Activated B cell treated with CpG ODN at 0.5 μM for 24 hours (primary cell): ENCODE measurements at places on chromosomes 16 and 17.

DNA sequence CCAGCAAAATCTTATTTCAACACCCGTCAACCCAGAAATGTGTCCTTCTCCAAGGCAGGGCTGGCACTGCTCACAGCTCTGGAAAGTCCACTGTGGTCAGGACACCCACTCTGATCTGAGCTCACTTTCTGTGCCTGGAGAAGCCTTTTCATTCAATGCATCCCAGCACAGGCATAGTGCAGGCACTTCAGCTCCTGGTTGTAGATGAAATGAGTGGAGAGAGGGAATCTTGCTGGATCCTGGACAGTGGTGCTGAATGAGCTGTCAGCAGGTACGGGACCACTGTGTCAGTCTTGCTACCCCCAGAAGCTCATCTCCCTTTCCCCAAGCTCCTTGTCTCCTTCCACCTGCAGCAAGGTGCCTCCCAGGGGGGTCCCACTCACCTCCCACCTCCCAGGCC, 86.1 kb upstream of the SALL1 start:
- no peak for DNase-seq

DNA sequence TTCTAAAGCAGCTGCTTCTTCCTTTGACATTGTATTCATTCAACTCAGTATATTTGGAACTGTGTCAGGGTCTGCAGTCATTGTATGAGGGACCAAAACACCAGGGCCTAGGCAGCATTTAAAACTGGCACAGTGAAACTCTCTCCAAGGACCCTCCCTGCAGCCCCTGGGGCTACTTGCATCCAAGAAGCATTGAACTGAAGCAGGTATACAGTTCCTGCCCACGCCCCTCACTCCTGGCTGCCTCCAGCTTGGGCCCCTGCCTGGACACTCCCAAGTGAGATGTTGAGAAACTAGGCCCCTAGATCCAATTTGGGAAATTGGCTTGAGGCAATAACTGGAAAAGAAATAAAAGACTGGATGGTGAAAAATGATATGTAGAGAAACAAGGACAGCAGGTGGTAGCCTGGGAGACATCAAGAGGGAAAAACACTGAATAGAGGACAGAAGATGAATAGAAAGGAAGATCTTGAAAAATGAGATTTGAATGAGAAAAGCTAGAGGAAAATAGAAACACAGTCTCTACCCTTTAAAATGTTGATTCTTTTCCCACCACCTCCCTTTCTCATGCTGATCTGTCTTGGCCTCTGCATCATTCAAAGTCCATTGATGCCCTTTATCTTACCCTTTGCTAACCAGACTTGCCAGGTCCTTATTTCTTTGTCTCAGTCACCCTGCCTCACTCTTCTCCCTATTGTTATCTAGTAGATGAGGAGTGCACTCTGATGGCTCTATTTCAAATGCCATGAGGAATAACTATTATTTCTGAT, 368.8 kb upstream of the CDH8 start:
- no peak for DNase-seq

- DNase-seq: no peak
Observed at GRCh38 chr16:49377196-49377755, 3.7 kb downstream of the C16orf78 start.

DNA sequence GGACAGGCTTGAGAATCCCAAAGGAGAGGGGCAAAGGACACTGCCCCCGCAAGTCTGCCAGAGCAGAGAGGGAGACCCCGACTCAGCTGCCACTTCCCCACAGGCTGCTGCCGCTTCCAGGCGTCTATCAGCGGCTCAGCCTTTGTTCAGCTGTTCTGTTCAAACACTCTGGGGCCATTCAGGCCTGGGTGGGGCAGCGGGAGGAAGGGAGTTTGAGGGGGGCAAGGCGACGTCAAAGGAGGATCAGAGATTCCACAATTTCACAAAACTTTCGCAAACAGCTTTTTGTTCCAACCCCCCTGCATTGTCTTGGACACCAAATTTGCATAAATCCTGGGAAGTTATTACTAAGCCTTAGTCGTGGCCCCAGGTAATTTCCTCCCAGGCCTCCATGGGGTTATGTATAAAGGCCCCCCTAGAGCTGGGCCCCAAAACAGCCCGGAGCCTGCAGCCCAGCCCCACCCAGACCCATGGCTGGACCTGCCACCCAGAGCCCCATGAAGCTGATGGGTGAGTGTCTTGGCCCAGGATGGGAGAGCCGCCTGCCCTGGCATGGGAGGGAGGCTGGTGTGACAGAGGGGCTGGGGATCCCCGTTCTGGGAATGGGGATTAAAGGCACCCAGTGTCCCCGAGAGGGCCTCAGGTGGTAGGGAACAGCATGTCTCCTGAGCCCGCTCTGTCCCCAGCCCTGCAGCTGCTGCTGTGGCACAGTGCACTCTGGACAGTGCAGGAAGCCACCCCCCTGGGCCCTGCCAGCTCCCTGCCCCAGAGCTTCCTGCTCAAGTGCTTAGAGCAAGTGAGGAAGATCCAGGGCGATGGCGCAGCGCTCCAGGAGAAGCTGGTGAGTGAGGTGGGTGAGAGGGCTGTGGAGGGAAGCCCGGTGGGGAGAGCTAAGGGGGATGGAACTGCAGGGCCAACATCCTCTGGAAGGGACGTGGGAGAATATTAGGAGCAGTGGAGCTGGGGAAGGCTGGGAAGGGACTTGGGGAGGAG, at the start of gene CSF3:
Gene CSF3 (plus strand): TSS at position 436 of the 993 bp plus-strand sequence. CDS start 35 bp downstream, at position 471.
- DNase-seq: no peak

DNA sequence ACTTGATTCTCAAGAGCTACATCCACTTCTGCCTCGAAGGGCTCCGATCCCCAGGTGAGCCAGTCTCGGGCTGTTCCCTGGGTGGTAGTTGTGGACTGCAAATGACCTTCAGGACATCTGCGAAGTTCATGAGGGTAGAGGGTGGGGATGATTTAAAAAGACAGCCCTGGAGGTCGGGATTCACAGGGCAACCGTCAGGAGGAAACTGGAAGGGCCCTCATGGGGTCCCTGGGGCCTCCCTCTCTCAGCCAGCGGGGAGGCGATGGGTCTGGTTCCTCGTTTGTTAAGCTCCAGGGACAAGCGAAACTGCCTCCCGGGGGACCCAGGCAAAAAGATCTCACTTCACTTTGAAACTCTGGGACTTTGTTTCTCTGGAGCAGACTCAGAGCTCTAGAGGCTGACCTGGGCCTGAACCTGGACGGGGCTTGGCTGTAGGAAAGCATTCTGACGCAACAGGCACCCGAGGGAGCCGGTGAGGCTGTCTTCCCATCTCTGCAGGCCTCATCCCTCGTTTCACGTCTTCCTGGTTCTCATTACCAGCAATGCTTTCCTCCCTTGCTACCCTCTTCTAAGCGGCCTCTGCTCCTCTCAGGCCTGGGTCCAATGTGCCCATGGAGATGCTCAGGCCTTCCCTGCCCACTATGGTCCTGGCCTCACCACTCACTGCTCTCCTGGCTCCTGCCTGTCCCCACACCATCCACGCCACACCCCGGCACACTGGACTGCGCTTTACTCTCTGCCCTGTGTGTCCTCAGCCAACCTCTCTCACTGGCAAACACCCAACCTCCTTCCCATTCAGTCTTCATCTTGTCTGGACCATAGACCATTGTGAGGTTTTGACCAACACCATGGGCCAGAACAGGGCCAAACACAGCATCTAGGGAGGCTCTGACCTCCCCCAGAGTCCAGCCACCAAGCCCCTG, 214.2 kb upstream of the TNRC6C start:
- no peak for DNase-seq

- DNase-seq: no peak
Observed at GRCh38 chr16:31135535-31136286, at the start of gene PRSS8. Gene PRSS8 (minus strand): TSS chr16:31135727. CDS start chr16:31135498, 229 bp downstream.

- no peak for DNase-seq
Observed at GRCh38 chr16:49544828-49545227, 171.2 kb downstream of the C16orf78 start.

DNA sequence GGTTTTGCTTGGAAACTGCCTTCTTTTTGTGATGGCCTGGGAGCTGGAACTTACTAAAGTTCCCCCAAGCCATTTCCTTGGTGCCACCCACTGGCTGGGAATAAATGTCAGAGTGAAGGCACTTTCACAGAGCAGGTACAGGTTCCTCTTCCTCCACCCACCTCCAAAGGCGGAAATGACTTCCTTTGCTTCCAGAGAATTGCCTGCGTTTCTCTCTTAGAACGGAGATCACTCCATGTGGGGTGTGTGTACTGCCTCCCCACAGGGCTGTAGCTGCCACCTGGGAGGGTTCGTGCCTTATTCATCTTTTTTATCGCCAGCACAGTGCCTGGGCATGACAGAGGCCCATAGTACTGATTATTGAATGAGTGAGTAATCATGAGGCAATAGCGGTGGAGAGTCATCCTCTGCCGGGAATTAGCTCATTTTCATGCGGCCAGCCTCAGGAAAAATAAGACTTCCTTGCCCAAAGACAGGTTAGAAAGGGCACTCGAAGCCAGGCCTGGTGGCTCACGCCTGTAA, 32.2 kb upstream of the HAS3 start:
- DNase-seq: no peak

GRCh38 chr17:66494023-66494803, 191.8 kb downstream of the PRKCA start:
- DNase-seq: no peak

DNA sequence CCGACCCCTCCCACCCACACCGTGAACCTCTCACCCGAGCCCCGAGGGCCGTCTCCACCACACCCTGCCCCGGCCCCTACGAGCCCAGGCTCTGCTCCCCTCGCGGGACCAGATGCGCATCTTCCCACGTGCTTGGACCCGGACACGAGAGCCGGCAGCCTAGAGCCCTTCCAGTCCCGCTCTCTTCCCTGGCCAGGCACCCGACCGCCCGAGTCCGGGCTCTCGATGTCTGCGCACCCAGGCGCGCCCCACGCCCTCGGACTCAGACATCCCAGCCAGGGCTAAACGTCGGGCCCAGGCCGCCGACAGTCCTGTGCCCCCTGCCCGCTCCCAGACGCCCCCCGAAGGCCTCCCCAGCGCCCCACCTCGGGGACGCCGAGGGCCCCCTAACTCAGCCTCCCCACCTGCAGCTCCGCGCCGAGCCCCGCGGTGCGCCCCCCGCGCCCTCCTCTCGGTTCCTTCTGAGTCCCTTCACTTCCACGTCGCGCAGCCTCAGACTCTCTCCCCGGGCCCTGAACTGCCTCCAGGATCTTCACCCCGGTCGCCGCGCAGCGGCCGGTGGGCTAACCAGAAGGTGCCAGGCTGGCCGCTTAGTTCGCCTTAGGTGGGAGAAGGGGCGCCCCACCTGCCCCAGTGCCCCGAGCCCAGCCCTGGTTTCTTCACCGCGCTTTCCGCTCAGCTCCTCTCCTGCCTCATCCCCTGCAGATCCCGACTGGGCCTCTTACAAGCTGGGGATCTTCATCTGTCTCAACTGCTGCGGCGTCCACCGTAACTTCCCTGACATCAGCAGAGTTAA, 688 bp downstream of the ADAP2 start:
- peak; percentile 48 for DNase-seq

GRCh38 chr17:75998327-75998795, 2.3 kb upstream of the CDK3 start:
- no peak for DNase-seq

DNA sequence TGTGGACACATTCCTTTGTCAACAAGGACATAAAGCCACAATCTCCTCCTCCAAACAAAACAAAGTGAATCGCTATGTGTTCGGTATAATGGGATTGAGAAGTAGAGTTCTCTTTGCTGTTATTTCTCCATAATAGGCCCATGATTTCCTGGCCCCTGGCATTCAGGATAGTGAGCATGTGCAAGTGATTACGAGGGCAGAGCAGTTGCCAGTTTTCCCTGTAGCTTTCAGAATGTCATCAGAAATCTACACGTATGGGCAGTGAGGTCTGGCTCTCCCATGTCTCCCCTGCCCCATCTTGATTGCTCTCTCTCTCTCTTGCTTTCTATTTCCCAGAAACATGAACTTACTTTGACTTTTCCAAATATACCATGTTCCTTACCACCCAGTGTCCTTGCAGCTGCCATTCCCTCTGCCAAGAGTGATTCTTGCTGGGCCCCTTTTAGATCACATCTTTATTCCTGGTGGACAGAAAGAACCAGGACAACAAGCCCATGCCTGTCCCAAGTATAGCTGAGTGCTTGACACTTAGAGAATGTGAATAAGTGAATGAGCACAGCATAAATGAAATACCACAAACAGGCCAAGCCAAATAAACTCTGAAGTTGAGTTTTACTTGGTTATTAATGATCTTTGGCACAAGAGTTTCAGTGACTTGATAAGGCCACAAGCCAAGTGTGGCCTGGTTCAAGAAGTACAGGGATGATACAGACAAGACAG, 273.1 kb downstream of the CDH13 start:
- DNase-seq: no peak

DNA sequence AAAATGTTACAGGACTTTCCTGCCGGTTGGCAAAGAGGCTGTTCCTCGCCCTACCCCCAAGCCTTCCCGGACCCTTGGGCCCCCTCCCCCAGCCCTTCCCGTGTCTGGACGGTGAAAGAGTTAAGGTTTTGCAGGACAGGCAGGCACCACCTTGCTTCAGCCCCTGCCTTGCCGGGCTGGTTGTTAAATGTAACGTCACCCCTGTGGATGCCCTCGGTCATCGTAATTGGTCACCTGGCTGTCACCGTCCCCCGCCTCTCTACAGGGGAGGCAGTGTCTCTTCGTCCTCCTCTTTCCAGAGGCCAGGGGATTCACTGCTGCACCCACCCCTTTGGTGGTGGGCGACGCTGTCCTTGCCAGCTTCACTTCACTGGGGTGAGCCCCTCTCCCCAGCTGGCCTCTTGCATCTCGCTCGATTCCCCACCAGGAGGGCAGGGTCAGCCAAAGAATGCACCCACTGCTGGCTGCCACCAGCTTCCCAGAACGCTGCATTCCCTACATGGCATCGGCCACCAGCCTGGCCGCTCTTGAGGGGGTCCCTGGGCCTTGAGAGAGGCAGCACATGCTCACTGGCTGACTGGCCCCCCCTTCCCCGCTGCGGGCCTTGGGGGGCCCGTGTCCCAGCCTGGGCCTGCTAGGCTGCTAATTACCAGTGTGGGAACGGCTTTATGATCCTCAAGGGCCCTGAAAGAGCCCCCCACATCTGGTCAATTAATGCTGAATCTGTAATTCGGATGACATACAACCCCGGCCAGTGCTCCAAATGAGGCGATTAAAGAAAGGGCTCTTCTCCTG, 25.2 kb upstream of the GSE1 start:
- no peak for DNase-seq

- DNase-seq: no peak
Observed at GRCh38 chr17:35051579-35052240, 11.8 kb downstream of the RFFL start.

GRCh38 chr17:49501496-49501895, 6.4 kb downstream of the NGFR start:
- no peak for DNase-seq

- DNase-seq: no peak
Observed at GRCh38 chr17:30203471-30203981, 32.0 kb downstream of the SLC6A4 start.

DNA sequence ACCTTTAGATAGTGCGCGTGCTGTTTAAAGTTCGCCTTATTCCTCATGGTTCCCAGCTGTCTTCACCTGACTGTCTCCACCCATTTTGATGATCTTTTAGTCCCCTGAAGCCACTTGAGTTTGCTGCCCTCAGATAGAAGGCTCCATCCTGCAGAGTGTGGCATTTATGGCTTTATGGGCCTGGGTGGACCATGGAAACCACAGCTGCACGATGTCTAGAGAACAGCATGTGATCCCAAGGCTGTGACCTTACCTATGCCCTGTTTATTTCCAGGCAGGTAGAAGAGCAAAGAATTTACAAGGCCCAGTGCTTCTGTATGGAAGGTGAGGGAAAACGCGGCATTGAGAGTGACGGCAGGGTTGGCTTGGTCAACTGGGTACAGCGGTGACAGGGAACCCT, 356.9 kb downstream of the SLC39A11 start:
- DNase-seq: no peak

- no peak for DNase-seq
Observed at GRCh38 chr16:84673561-84673960, 25.2 kb downstream of the KLHL36 start.

GRCh38 chr17:38857271-38857670, 3.8 kb upstream of the RPL23 start:
- no peak for DNase-seq

GRCh38 chr17:46036491-46036890, 37.4 kb downstream of the STH start:
- DNase-seq: no peak
